Activated CD8-positive, alpha-beta memory T cell treated with anti-CD3 and anti-CD28 coated beads for 1 hour (primary cell): ENCODE measurements at places on chromosomes 3 and 15.

DNA sequence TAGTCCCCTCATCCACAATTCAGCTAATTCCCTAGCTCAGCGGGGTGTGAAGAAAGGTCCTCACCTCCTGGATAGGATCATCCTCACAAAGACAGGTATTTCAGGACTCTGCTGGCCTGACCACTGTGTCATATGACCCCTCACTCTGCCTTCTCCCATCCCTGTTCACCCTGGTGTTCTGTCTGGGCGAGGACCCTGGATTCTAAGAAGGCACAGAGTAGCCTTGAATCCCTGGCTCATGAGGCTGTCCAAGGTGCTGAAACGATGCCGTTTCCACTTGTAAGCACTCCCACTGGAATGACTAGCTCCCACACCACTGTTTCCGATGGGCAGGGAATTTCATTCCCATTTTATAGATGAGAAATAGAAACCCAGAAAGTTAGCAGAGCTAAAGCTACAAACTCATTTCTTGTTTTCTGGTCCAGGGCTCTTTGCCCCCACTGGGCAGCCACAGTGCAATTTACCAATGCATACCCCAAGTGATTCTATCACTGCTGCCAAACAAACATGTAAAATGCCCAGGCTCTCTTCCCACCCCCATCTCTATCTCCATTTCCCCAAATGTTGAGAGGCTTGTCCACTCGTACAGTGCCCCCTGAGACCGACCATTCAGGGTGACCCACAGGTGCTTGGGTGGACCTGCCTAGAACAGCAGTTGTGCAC is 83.2 kb downstream of the RAB11A start:
- DNase-seq, result no peak

- no peak for DNase-seq
Observed at GRCh38 chr15:26972636-26973035, 1.7 kb downstream of the GABRG3 start.

- DNase-seq, result no peak
Observed at GRCh38 chr15:58474741-58475323, 43.0 kb downstream of the LIPC start.

DNA sequence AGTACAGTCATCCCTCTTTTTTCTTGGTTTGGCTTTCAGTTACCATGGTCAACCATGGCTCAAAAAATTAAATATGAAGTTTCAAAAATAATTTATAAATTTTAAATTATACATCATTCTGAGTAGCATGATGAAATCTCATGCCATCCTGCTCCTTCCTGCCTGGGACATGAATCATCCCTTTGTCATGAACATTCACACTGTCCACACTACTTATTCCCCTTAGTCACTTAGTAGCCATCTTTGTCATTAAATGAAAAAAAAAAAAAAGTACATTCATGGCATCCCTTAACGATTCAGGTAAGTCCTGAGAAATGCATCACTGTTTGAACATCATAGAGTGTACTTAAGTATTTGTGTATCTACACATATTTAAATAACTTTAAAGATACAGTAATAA is 1046.3 kb downstream of the ROBO2 start:
- no peak for DNase-seq
